ENCODE measurements at places on chromosomes 7 and 10. TPM values are rescaled to one million over a fixed set of nuclear protein-coding genes. Genes with fewer than 3 reads are reported as not detected.

- DNase-seq, result peak; percentile 28
Measured at GRCh38 chr10:100826661-100826982, 81.2 kb downstream of the PAX2 start.

- DNase-seq, result peak; percentile 55
Measured at GRCh38 chr10:101828766-101829551, 10.7 kb upstream of the OGA start.

- DNase-seq, result no peak
Measured at GRCh38 chr10:118505363-118505762, 90.1 kb downstream of the PRLHR start.

GRCh38 chr10:37476285-37476684 lies 350.9 kb downstream of the ANKRD30A start:
- DNase-seq, result no peak

GRCh38 chr7:33909755-33910154 lies 4.4 kb downstream of the BMPER start:
- DNase-seq, result no peak

DNA sequence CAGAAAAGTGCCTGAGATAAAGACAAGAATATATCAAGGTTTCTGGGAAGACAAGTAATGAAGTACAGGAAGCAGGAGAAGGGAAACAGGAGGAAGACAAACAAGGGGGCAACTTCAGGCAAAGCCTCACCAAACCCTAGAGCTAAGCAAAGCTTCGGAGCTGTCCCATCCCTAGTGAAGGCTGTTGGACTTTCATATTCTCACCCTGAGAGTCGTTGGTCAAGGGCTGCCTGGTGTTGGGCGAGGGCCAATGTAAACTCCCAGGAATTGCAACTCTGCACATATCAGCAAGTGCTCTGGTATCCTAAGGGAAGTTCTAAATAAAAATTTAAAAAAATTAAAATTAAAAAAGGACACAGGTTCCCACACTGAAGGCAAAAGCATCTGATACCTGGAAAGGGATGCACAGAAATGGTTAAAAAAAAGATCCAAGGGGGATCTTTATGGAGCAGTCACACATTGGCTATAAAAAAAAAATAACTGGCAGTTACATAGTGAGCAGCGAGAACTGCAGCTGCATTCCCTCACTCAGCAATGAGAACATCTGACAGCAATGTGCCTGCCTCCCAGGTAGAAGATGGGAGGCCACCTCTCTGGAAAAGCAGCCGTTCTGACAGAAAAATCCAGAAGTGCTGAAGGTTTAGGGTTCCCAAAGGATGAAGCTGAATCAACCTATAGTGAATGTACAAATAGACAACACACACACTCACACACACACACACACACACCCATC lies 304.7 kb downstream of the WDR11 start:
- peak; percentile 75 for DNase-seq

DNA sequence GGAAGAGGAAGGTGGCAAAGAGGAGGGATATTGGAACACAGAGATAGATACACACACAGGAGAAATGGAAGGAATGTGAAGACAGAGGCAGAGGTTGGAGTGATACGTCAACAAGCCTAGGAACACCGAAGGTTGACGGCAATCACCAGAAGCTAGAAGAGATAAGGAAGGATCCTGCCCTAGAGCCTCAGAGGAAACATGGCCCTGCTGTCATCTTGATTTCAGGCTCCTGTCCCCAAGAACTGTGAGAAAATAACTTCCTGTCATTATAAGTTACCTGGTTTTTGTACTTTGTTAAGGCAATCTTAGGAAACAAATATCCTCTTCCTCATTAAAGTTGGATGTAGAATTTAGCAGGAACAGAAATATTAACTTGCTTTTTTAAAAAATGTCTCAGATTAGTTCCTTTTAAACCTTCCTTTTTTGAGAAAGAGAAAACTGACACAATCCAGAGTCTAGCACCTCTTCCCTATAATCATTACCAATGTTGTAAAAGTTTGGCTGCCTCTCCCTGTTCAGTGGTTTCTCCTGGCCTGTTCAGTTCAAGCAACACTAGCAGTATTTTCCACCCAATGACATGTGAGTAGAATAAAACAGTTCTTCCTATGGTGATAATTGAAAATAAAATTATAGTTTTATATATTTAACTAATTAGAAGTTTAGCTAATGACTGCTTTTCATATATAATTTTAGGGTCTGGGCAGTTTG lies 28.8 kb upstream of the GNAI1 start:
- no peak for DNase-seq

- DNase-seq, result no peak
Measured at GRCh38 chr7:636396-636795, 90.1 kb upstream of the DNAAF5 start.

DNA sequence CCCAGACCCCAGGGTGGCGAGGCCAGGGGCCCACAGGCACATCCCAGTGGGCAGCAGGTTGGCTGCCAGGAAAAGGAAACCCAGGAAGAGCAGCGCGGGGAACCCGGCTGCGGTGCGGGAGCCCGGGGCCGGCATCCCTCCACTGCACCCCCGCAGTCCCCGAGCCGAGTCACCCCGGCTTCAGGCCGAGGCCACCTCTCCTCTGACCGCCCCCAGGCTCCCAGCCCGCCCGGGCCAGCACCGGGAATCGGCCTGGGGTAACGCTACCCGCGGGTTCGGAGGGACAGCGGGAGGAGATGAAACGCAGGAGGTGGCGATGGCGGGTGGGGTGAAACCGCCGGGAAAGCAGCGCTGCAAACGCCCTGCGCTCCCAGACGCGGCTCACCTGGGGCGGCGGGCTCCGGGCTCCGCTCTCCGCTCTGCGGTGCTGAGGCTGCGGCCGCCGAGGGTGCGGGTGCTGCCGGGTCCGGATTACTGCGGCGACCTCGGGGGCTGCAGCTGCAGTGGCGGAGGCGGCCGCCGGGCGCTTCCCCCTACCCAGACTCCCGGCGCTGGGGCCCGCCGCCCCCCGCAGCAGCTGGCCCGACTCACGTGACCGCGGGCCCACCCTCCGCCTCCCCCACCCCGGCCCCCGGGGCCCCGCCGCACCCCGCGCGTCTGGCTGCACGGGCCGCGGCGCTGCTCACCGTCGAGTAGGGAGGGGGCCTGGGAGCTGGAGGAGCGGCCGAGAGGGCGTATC lies at the start of gene SCRN1:
TSS of gene SCRN1 (minus strand) at position 545 of the 739 bp plus-strand sequence. CDS start 20,734 bp downstream, outside the sequence.
- DNase-seq, result peak; percentile 48

GRCh38 chr10:23474626-23475025 lies 35.8 kb downstream of the OTUD1 start:
- no peak for DNase-seq

DNA sequence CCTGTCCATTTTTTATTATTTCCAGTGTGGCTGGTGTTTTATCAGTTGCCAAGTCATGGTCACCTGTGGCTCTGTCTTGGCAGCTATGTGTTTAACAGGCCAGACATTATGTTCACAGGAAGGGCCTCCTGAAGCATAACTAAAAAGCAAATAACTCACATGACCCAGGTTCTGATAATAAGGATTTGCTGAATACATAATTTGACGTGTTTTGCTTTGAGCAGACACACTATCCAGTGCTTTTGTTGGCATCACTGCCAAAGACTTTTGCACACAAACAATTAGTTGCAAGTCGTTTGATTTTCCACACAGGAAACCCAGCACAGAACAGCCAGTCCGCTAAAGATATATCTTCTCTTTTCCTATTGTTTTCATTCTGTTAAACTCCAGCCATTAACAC lies 173.6 kb downstream of the ARL4A start:
- DNase-seq, result no peak

AZGP1 gene
- 4.8 TPM for total RNA-seq

LFNG gene
- total RNA-seq, result 48.3 TPM

CYP26C1 gene
- total RNA-seq, result 0.14 TPM
